GM06990 (cell line): ENCODE measurements at places on chromosomes 1 and 21.

DNA sequence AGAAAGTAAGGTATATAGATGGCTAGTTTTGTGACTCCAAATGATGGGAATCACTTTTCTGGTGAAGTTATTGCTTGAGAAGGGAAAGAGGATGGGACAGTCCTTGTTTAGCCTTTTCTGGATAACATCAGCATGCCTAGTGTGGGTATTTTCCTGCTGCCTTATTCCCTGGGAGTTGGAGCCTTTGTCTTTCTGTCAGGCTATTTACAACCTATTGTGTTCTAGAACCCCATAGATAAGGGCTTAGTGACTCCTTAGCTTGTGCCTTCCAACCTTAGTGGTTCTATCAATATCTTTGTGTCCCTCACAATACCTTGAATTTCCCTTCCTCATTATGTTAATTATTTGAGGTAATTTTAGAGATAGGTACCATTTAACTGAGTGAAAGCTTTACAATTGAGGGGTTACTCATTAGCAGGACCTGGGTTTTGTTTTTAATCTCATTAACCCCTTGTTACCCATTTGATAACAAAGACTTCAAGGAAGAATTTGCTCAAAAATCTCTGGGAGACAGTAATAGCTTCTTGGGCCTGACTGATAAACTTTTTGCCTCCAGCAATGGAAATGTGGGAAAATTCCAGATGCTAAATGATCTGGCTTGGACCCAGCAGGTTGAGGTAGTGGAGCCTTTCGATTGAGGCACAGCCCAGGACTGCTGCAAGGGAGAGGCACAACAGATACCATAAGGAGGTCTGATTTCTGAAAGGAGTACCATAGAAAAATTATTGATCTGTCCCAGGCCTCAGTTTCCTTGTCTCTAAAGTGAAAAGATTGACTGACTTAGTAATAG is 49.0 kb downstream of the CACHD1 start:
- DNase-seq: no peak

DNA sequence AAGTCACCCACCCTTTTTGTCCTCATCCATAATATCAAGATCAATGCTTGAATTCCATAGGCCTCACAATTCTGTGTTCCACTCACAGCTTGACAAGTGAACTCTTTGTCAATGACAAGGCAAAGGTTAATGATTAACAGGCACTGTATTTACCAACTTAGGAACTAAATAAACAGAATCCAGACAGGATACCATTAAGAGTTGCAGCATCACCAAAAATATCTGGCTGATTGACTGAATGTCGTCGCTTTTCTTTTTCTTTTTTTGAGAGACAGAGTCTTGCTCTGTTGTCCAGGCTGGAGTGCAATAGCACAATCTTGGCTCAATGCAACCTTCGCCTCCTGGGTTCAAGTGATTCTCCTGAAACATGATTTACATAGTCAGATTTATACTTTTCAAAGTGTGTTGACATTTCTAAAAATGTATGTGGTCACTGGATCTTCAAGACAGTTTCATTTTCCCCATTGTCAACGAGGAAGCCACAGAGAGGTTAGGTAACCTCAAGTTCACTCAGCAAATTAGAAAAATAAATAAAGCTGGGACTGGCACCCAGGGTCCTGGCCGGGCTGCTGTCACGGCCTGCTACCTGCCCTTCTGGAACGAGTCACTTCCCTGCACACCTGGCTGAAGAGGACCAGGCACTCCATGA is 81.0 kb downstream of the PDE9A start:
- DNase-seq: no peak

DNA sequence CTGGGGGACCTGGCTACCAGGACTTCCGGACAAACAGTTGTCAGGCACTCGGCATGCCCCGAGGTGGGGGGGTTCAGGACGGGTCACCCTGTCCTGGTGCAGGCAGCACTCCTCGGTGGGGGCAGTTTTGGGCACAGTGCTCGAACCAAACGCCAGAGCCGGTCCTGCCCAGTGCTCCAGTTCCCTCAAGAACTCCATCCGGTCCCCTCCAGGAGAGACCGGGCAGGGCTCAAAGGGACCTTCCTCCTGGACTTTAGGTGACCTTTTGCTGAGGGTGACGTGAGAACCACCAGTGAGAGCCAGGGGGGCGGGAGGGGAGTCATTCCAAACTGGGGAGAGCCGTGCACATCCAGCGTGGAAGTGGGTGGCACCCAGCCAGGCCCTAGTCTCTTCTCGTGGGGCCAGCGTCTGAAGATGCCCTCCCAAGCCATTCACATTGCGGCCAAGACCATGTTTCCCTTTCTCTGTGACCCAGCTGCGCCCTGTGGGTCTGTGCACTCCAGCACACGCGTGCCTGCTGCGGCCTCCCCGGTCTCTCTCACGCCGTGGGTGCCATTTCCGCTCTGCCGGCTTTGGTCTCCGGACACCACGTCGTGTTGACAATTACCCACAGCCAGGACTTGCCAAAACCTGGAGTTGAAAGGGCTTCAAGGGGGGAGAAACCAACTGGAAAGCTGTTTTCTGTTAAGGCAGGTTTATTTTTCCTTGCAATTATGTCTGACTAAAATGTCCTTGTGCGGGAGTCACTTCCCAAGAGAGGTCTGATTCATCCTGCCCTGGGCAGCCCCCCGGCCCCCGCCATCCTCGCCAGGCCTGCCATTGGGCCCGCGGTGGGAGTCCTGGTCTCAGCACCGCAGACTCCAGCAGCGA is 178.8 kb upstream of the ARHGEF16 start:
- no peak for DNase-seq

DNA sequence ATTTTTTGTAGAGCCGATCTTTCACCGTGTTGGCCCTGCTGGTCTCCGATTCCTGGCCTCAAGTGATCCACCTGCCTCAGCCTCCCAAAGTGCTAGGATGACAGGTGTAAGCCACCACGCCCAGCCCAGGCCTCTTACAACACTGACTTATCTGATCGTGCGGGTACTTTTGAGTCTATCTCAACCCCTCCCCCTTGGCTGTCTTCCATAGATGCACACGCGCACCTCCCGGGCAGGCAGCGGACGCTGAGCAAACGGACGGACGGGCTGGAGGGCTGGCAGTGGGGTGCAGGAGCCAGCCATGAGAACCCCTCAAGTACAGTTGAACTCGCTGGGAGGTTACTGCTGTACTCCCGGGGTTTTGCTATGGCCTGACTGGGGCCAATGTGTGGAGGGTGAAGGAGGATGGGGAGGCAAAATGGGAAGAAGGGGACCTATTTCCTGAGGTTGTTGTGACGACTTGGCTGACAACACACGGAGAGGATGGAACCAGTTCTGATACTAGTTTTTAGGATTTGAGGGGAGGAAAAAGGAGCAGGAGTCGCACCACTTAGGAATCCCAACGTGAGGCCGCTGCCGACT is 959 bp downstream of the CD58 start:
- peak; percentile 77 for DNase-seq

GRCh38 chr1:56473582-56474270 is 105.6 kb downstream of the PLPP3 start:
- DNase-seq: no peak

GRCh38 chr1:156583821-156584622 is 4.5 kb downstream of the TTC24 start:
- no peak for DNase-seq

GRCh38 chr1:212359794-212360479 is 54.7 kb downstream of the PACC1 start:
- no peak for DNase-seq

DNA sequence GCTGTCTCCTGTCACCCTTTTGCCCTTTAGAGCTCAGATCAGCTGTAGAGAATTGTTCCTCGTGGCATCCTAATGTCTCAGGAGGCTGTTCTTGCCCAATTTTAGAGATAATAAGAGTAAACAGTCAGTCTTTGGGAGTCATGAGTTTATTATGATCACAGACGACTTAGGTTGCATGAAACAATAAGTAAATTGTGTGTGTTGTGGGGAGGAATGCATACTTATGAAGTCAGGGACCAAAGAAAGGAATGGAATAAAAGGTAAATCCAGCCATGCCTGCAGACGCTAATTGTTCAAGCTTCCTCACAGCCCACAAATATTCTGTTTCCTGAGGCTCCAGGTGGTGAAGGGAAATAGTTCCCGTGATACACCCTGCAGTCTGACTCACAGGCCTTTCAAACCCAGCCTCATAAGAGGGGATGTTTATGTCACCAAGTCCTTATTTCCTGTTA is 897 bp downstream of the EPHX4 start:
- no peak for DNase-seq

GRCh38 chr1:31955917-31956736 is 18.0 kb upstream of the PTP4A2 start:
- DNase-seq: peak; percentile 82

- DNase-seq: no peak
Measured at GRCh38 chr1:246460406-246460805, 46.7 kb downstream of the SMYD3 start.

- DNase-seq: no peak
Measured at GRCh38 chr1:183167676-183168075, 18.4 kb upstream of the LAMC2 start.

GRCh38 chr1:176122282-176122681 is 84.8 kb downstream of the COP1 start:
- no peak for DNase-seq

GRCh38 chr1:39372105-39372504 is 119.3 kb upstream of the BMP8A start:
- no peak for DNase-seq

GRCh38 chr1:99315305-99315704 is 51.0 kb downstream of the PLPPR4 start:
- DNase-seq: no peak

- no peak for DNase-seq
Measured at GRCh38 chr21:35593000-35593502, 467.3 kb downstream of the SETD4 start.

GRCh38 chr1:236425031-236425663 is 31.1 kb downstream of the EDARADD start:
- peak; percentile 65 for DNase-seq

DNA sequence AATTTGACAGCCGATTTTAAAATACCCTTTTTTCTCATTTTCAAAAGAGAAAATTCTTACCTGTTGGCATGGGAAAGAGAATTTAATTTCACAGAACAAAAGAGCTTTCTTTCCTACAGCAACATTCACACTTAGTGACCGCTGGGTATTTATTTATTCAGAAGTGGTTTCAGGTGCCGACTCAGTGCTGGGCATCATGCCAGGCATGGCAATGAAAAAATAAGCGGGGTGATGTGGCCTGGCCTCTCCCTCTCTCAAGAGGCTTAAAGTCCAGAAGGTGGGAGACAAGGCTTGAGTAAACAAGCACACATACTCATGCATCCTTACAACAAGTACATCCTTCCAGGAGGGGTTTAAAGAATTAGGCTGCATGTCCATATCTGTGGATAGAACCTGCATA is 4.1 kb upstream of the PCP4 start:
- no peak for DNase-seq

DNA sequence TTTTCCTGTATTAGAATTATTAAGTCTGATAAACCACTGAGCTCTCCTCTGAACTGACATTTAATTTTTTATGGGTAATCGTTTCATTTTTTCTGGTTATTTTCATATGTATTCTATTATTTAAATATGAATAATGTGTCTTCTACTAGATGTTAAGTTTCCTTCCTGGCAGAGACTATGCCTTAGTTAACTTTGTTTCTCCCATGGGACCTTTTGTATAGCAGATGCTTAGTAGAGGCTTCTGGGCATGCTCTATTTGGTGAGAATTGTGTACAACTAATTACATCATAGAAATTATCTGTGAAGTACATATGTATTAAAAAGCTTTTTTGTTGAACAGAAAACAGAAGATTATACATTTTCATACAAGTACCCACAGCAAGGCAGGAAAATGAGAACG is 23.4 kb downstream of the CTBS start:
- DNase-seq: no peak

- DNase-seq: no peak
Measured at GRCh38 chr1:148307583-148308185, 155.6 kb upstream of the NBPF11 start.

- DNase-seq: no peak
Measured at GRCh38 chr1:69409731-69410456, 157.8 kb upstream of the LRRC7 start.

DNA sequence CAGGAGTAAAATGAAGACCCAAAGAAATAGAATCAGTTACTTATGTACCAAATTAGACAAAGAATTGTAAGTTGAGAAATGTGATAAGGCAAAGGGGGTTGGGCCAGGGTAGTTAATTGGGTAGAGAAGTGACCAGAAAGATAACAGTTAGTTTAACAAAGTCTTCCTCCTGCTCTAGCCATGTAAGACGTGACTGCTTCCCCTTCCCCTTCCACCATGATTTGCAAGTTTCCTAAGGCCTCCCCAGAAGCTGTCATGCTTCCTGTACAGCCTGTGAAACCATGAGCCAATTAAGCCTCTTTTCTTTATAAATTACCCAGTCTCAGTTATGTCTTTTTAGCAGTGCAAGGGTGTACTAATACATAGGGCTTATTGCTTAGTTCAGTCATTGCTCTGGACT is 142.0 kb upstream of the PDE4B start:
- no peak for DNase-seq

DNA sequence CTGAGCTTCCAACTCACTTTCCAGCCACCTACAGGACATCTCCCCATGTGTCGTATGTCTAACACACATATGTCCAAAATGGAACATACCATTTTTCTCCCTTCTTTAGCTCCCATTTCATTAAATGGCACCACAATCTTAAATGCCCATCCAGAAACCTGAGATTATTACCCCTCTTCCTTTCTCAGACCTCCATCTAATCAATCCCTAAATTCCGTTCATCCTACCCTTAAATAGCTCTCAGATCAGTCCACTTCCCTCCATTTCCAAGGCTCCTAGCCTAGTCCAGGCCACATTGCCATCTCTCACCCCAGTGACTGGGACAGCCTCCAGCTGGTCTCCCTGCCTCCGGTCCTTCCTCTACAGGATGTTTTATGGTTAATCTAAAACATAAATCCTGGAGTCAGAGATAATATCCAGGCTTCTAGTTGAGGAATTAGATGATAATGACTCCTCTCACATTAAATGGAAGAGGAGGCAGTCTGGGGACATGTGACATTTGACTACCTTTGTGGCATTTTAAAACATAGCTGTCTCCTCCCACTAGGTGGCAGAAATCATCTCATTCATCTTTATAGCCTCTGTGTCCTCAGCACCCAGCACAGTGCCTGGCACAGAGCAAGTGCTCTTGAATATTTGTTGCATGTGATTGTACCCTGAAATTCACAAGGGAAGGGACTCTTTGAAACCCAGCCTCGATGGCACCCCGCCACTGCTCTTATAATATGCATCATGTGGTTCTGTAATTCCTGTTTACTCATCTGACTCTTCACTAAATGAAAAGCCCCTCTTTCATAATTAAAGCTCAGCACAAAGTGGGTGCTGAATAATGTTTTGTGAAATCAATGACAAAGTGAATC is 102.3 kb downstream of the TMEM53 start:
- DNase-seq: no peak

- no peak for DNase-seq
Measured at GRCh38 chr1:54237586-54237985, 37.6 kb downstream of the MRPL37 start.

GRCh38 chr1:157798211-157798610 is 21.3 kb upstream of the FCRL2 start:
- no peak for DNase-seq

GRCh38 chr1:211896958-211897357 is 66.4 kb upstream of the LPGAT1 start:
- no peak for DNase-seq

- DNase-seq: peak; percentile 46
Measured at GRCh38 chr1:205593532-205593931, 38.3 kb downstream of the ELK4 start.

GRCh38 chr1:86466109-86466844 is 2.5 kb upstream of the CLCA1 start:
- no peak for DNase-seq

- DNase-seq: no peak
Measured at GRCh38 chr1:95286479-95286878, 52.5 kb downstream of the RWDD3 start.

GRCh38 chr1:56864430-56864829 is 9.8 kb downstream of the C8A start:
- no peak for DNase-seq
